A549 (cell line): ENCODE measurements at places on chromosomes 5 and 9. TPM values are rescaled to one million over a fixed set of nuclear protein-coding genes. Genes with fewer than 3 reads are reported as not detected.

Gene SLF1
- 11.4 to 12.5 TPM (median 11.6 TPM) in 3 replicates for polyA plus RNA-seq

Gene FOXD4
- 0.45 to 0.50 TPM (median 0.49 TPM) in 3 replicates for polyA plus RNA-seq

DNA sequence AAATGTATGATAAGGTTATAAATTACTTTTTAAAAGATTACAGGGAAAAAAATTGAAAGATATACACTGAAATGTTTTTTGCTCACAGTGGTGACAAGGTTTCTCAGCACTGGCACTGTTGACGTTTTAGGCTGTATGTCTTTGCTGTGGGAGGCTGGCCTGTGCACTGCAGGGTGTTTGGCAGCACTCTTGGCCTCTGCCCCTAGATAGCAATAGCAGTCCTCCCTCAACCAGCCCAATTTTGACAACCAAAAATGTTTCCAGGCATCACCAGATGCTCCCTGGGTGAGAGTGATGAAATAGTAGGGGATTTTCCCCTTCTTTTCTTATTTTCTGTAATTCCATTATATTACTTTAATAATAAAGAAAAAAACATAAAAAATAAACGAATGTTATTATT, 3.3 kb downstream of the CD274 start:
- no peak for DNase-seq

DNA sequence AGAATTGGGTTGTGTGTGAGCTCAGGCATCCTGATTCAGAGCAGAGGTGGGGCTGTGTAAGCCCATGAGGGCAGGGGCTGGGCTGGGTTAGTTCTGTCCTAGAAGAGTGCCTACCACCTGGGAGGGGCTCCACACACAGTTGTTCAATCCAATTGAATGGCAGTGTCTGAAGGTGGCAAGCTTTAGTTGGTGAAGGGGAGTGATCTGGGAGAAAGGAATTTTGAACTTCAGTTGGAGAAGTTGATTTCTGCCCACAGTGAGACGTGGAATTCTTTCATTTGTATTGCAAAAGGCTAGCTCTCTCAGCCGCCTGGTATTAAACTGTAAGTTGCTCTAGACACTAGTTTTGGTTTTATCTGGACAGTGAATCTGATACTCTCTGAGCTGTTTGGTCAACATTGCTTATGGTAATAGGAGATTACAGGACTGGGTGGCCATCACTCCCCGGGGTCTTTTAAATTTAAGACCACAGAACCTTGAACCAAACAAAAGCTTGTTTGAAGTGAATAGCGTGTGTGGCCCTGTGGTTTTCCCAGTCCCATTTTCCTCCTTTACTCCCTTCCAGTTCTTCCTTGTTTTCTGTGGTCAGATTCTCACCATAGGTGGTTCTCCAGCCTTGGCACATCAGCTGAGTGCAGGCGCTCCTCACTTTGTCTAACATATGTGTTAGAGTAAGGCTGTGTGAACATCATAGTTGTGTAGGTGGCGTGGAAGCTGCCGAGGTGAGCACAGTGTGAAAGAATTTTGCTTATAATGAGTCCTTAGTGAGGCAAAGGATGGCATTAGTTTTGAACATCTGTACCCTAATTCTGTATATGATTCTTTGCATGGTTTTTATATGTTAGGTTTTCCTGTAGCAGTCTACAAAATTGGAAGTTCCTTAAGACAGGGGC, 78.0 kb downstream of the ARHGAP26 start:
- DNase-seq: no peak

DNA sequence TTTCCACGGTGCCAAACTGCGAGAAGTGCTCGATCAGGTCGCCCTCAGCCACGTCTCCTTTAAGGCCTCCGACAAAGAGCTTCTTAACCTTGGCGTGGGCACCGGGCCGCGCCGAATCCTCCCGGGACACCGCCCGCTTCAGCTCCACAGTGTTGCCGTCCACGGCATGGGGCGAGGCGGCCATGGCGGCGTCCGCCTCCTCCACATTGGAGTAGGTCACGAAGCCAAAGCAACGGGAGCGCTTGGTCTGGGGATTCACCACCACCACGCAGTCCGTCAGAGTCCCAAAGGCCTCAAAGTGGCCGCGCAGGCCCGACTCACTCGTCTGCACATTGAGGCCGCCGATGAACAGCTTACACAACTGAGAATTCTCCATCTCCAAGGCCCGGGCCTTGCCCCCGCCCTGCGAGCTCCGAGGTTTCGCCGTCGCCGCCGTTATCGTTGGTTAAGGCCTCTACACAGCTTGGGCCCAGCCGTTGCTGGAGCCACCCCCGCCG, 424 bp downstream of the HNRNPA0 start:
- DNase-seq: no peak
